ENCODE measurements at places on chromosomes 4 and X.

DNA sequence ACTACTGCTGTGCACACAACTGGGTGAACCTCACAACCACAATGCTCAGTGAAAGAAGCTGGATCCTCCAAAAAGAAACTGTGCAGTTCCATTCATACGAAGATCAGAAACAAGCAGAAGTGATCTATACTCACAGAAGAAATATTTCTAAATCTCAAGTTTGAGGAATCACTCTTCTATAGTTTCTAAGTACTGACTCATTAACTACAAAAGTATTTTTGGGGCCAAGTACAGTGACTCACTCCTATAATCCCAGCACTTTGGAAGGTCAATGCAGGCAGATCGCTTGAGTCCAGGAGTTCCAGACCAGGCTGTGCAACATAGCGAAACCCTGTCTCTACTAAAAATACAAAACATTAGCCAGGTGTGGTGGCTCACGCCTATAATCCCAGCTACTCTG lies 51.3 kb upstream of the RELL1 start:
- no peak for DNase-seq

DNA sequence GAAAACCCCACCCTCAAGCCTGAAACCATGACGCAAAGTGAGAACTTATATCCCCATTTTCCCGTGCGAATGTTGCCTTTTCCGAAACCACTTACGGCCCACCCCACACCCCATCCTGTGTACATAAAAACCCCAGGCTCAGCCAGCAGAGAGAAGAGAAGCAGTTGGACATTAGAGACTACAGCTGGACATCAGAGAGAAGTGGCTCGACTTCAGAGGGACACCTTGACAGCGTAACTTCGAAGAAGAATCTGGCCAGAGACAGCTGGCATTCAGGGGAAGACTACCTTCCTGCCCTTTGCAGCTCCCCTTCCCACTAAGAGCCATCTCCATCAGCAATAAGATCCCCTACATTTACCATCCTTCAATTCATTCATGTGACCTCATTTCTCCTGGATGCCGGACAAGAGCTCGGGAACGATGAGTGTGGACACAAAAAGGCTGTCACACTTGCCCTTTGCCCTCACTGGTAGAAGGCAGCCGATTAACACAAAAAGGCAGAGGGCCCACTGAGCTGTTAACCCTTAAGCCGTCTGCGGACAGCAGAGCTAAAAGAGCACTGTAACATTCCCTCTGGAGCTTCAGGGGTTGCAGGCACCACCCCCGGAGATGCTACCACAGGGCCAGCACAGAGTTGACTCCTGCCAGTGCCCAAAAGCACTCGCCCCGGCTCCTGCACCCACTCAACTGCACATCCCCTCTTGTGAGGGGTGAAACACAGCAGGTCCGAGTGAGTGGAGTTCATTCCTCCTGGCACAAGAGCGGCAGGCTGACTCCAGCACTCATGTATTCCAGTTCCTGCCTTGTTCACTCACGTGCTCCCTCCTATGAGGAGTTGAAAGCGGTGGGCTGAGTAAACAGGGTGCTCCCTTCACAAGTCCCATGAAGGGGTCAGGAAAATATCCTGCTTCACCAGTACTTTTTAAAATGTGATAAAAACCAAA lies 7.5 kb downstream of the CHM start:
- DNase-seq = no peak

- DNase-seq = no peak
Observed at GRCh38 chrX:119745283-119745848, 13.0 kb upstream of the SOWAHD start.

DNA sequence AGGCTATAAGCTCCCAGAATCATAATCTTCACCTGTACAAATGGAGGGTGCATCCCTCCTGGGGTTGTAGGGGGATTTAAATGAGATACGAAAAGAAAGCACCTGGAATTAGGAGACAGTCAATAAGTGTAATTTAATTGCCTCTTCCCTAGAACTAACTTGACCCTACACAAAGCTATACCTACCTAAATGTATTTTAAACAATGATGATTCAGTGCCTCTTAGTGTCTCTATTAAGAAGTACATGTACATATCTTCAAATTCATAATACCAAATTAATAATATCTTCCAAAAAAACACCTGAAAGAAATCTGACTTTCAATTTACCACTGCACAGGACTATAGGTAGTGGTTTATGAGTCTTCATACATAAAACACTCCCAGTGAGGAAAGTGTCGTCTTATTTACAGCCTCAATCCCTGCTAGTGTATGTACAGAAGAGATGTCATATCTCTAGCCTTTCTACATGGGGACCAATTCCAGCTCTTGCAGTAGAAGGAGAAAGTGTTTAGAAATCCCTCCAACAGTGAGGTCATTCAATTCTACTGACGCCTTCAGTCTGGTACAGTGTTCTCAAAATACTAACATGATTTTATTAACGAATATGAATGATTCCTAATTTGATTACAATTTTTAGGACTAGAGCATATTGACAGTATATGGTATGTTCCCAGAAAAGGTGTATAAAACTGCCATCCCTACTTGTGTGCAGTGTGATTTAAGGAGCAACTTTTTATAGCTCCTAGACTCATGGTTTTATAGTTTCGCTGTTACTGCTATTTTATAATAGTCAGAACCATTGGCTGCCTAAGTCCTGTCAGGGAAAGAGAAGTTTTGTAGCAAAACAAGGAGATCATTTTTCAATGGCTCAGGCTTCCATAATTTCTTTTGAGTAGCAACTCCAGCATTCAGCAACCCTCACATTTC lies 282.7 kb downstream of the UNC5C start:
- DNase-seq = no peak

- DNase-seq = no peak
Observed at GRCh38 chr4:182139491-182139890, 103.7 kb upstream of the TENM3 start.

- DNase-seq = no peak
Observed at GRCh38 chr4:39947417-39947816, 30.3 kb downstream of the PDS5A start.

GRCh38 chr4:40003986-40004385 lies 26.3 kb upstream of the PDS5A start:
- DNase-seq = no peak

GRCh38 chr4:1208266-1208961 lies 36.0 kb upstream of the SPON2 start:
- DNase-seq = no peak

- no peak for DNase-seq
Observed at GRCh38 chrX:41386222-41386990, 52.4 kb downstream of the DDX3X start.

GRCh38 chr4:145679520-145679919 lies 426 bp upstream of the C4orf51 start:
- DNase-seq = no peak
